ENCODE measurements at places on chromosomes 4 and X.

GRCh38 chr4:156718226-156718625 is 253.4 kb downstream of the PDGFC start:
- DNase-seq: no peak

- no peak for DNase-seq
These were observed 425.6 kb downstream of the IL1RAPL1 start for GRCh38 chrX:29012867-29013266.

GRCh38 chr4:76830964-76831703 is 66.8 kb downstream of the SOWAHB start:
- DNase-seq: no peak

DNA sequence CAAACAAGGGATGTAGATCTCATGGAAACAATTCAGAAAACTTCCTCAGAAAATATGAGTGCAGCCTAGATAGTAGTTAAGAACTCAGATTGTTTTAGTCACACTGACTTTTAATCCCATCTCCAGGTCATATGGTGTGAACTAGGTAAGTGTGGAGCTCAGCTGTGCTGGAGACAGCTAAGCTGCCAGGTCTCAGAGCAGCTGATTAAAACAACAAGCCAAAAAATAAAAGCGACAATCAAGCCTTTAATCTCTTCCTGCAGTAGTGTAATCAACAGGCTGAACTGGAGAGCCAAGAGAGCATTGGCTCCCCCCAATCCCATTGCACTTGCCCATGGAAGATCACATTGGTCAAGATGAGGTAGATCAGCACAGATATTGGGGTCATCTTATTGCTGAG is 98.3 kb upstream of the ATOH1 start:
- no peak for DNase-seq

DNA sequence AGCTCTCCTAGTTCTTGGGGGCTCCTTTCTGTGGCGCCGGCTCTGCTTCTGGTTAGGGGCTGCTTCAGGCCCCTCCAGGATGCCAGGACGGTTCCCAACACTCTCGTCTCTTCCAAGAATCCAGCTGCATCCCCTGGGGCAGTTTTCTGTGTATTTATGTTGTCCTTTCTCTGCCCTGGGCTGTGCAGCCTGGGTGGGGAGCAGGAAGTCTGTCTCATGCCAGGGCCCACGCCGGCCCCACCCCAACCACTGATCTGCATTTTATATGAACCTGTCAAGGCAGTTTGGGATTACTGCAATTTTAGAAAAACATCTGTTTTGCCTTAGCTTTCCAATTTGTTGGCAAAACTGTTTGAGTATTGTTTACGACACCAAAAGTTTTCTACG is 14.6 kb downstream of the CTBP1 start:
- DNase-seq: no peak

- DNase-seq: no peak
These were observed 738.0 kb upstream of the PITX2 start for GRCh38 chr4:111360906-111361305.

- no peak for DNase-seq
These were observed 105.0 kb downstream of the TBL1X start for GRCh38 chrX:9569876-9570301.

DNA sequence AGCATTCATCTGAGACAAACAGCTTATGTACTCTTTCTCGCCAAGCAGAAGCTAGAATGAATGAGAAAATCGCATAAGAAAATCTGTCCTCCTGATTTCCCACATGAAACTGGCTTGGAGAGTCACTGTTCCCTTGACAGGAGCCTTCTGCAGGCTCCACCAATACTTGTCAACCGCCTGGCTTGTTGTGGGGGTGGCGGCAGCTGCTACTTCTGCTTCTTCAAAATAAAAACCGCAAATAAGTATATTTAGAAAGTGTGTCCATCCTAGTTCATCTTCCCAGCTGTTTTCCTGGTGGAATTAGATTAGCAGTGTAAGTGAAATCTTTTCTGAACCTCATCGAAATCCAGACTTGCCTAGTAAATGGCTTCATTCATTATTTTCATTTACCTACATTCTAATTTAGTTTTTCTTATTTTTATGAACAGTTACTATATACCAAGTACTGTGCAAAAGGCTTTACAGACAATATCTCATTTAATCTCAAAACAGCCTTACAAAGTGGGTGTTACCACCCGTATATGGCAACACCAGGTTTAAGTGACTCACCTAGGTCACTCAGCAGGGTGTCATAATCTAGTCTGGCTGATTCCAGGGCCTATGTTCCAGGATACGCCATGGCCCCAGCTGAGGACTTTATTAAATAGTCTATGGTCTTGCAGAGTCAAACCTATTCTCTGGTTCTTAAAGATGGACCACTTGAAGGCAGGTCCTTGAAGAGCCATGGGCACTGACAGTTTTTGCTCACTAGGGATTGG is 104.6 kb upstream of the IGFBP7 start:
- DNase-seq: no peak

DNA sequence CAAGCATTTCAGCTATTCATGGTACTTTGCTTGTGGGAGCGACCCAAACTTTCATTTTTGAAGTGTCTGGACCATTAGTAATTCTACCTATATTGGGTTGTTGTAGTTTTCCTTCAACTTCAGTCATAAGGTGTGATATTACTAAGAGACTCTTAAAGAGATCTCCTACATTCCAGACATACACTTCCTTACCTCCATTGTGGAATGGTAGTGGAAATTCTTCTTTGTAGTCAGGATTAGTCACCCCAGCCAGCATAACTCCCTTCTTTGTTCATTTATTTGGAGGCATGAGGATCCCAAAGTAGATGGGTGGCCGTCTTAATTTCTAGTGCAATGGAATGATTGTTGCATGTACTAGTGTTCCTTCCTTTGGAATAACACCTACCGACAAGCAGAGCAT is 991.4 kb downstream of the ARAP2 start:
- DNase-seq: no peak

GRCh38 chrX:111095974-111096895 is at the start of gene PAK3:
Gene PAK3 (plus strand): TSS chrX:111096191. CDS start chrX:111123104, 26,913 bp downstream.
- DNase-seq: no peak

DNA sequence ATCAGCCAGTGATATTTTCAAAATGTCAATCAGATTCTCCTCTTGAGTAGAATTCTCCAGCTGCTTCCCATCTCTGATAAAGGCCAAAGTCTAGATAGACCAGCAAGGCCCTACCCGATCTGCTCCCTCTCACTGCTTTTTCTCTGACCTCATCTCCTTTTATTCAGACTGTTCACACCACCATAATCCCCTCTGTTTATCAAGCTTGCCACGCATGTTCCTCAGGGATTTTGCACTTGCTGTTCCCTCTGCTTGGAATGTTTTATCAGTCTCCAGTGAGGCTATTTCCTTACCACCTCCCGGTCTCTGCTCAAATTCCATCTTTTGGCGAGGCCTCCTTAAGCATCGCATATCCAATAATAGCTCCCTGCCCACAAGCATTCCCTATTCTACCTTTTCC is 20.1 kb downstream of the NOCT start:
- no peak for DNase-seq

DNA sequence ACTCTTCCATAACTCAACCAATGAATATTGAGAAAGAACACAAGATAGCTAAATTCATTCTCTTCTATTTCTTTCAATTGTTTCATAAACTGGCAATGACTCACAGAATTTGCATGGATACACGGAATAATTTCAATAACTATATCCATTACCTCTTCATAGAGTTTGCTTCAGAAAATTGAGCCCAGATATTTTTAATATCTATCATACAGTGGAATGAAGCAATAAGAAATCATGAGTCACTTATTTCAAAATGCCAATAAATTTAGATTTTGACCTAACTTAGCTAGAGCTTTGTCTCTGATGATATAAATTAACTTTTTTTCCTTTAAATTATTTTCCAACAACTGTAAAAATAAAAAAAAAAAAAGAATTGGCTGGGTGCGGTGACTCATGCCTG is 22.2 kb upstream of the MANBA start:
- no peak for DNase-seq

DNA sequence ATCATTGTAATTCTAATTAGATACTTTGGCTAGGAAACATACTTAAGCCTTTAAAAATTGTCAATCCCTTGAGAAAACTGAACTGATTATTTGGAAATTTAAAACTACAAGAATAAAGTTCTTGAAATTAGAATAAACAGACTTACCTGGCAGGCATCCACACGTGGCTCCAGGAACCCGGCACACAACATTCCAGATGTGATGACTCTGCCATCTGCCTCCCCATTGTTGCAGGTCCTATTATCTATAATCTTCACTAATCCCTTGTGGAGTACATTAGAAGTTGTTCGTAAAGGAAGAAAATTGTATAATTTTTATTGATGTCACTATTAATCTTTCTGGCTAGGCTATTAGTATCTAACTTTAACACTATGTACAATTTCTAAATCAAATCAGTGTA is 16.2 kb upstream of the GNRHR start:
- DNase-seq: no peak

DNA sequence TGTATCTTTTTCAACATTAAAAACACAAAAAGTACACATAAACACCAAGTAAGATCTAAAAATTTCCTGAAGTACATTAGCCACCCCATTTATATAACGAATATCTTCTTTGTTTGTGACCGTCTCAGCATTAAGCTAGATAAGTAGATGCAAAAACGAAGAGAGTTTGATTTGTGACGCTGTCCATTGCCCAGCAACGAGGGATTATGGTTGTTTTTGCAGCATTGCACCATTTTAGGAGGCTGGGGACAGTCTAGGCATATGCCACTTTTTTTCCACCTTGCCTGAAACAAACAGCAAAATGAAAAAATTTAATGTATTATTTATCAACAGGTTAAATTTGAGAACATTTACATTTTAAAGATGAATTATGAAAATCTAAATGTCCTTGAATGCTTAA is 12.0 kb upstream of the IGSF1 start:
- no peak for DNase-seq

DNA sequence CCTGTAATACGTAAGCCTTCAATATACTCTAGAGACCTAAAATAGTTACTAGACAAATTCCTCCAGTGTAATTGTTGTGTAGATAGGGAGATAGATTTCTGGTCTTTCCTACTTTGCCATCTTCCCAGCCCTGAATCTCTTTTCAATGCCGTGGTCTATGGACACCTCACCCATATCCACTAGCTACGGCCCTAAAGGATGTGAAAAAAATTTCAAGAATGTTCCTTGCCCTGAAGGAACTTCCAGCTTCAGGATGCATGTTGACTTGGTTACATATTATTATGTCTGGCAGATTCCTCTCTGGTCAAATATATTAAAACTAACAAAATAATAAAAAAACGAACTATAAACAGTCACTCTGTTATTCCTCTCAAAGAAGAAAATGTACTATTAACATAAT is 52.4 kb upstream of the TSPAN5 start:
- no peak for DNase-seq

DNA sequence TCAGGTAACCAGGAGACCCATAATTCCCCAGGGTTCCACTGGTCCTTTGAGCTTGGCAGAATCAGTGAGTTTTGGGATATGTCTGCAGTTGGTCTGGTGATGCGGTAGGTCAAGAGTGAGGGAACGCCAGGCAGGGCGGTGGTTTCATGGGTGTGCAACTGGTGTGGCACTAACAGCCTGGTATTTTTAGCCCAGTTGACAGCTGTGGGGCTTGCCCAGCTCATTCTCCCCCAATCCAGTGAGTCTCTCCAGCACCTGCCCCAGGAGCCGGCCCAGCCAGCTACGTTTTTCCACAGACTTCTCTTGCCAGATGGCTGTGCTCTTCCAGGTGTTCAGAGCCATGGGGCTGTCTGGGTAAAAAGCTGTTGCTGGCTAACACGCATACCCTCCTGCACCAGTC is 1019.9 kb downstream of the CCSER1 start:
- DNase-seq: no peak

DNA sequence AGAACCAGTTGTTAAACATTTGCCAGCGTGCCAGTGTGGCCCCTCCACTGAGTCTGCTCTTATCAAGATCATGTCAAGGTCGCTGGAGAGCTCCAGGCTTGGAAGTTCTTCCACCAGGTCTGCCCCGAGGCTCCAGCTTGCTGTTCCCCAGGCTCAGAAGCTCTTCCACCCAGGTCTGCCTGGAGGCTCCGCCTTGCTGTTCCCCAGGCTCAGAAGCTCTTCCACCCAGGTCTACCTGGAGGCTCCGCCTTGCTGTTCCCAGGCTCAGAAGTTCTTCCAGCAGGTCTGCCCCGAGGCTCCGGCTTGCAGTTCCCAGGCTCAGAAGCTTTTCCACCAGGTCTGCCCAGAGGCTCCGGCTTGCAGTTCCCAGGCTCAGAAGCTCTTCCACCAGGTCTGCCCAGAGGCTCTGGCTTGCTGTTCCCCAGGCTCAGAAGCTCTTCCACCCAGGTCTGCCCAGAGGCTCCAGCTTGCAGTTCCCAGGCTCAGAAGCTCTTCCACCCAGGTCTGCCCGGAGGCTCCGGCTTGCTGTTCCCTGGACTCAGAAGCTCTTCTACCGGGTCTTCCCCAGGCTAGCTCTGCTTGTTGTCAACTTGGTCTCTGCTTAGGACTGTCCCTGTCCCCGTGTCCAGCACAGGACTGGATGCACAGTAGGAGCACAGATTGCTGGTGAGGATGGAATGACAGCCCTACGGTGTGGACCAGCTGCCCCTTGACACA is 54.4 kb downstream of the HMX1 start:
- no peak for DNase-seq

DNA sequence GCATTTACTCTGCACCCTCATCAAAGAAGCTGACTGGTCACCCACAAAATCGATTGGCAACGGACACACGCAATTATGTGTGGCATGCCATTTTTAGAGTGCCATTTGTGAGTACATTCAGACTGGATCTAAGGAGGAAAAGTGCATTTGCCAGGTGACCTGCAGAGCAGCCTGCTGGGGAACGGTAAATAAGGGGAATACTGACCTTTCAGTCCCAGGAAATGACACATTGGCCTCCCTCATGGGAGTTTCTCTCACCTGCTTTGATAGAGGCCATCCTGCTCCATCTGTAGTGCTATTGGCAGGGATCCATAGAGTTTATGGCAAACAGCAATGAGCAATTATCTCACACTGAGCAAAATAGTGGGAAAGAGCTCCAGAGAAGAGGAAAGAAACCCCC is 127.8 kb downstream of the DDX53 start:
- no peak for DNase-seq

DNA sequence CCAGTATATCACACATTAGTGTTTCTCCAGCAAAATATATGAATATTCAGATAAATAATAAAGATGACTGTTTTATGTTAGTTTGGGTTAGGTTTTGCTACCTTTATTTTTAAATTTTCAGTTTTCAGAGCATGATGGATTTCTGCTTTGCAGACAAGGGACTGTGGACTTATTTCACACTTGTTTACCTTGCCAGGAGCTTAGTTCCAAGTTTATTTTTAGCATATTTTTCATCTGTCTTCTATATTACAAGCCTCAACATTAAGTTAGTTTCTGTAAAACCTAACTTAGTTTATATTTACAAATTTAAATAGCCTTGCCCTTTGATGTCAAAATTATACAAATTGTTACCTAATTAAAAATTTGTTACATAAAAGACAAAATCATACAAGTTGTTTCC is 163.4 kb downstream of the FBXW7 start:
- DNase-seq: no peak

GRCh38 chr4:6755088-6755753 is 27.3 kb upstream of the KIAA0232 start:
- no peak for DNase-seq

GRCh38 chrX:139639253-139639652 is 68.7 kb downstream of the MCF2 start:
- no peak for DNase-seq

All from stimulated activated CD8-positive, alpha-beta memory T cell treated with anti-CD3 and anti-CD28 coated beads, Interleukin-7, amount 100 ng/mL, for 1 hour (primary cell).